T-helper 17 cell (primary cell): ENCODE measurements at places on chromosomes 5 and 9. TPM values are rescaled to one million over a fixed set of nuclear protein-coding genes. Genes with fewer than 3 reads are reported as not detected.

ZDHHC11B gene
- 31.2 TPM for total RNA-seq

SMIM33 gene
- total RNA-seq: 0.32 TPM

TMED9 gene
- total RNA-seq: 63.3 TPM

GTF2H2C gene
- 41.6 TPM for total RNA-seq

SPATA31E1 gene
- total RNA-seq: not detected

ADAMTSL2 gene
- not detected for total RNA-seq

GCNT4 gene
- total RNA-seq: 5.3 TPM

AJM1 gene
- 3.7 TPM for total RNA-seq

DNA sequence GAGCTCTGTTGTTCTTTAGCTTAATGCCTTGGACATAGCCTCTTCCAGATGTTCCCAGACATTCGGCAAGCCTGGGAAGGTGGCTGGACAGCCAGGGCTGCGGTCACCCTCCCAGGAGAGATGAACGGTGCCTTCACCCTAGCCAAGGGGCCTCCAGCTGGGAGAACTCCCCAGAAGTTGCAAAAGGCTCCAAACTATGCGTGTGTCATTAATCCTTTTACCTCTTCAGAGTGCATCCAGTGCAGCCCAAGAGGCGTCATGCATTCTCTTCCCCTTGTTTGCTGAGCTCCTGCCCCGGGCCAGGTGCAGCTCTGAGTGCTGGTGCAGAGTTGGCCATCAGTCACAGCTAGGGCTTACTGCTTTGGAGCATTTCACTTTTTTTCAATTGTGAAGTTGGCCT lies 22.8 kb downstream of the HMCN2 start:
- DNase-seq: no peak

- DNase-seq: no peak
These were observed 141.8 kb downstream of the SLCO4C1 start for GRCh38 chr5:102154291-102154690.

DNA sequence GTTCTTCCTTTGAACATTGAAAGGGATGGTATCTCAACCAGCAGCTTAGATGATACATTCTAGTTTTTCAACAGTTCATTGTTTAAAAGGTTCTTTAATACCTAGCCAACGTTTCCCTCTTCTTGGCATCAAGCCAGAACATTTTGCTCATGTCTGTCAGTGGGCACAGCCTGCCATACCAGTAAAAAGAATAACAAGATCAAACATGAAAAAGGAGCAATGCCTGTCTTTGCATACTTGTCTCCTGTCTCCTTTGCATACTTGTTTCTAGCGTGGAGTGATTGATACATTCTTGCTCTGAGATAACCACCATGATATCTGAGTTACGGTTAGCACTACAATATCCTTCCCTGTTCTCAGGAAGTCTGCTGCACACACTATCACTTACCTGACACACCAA lies 248.6 kb upstream of the DAPK1 start:
- no peak for DNase-seq

GRCh38 chr5:175461370-175461769 lies 17.0 kb upstream of the SFXN1 start:
- DNase-seq: no peak

- DNase-seq: no peak
These were observed 178.5 kb upstream of the MSX2 start for GRCh38 chr5:174545926-174546325.

GRCh38 chr9:121819428-121820231 lies 168.2 kb downstream of the DAB2IP start:
- DNase-seq: no peak

DNA sequence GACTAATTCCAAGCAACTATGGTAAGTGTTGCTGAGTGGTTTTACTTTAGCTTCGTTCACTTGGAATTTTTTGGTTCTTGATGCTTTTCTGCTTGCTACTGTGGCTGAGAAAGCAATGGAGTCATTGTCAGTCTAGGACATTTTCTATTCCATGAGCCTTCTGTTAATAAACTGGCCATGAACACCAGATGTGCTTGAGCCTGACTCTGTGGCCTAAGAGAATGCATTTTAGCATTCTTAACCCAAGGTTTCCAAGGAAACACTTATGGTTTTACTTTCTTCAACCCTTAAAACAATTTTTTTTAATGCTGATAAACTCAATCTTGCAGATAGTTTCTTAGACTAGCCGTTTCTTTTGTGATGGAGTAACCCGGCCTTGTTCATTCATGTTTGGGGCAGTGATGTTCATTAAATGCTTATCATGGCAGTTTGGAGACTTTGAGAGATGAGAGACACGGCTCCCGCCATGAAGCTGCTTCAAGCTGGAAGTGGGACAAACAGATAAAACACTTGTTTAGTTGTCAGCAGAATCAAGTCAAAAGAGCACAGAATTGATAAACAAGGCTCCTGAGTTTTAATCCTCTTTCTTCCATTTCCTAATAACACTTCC lies 42.4 kb downstream of the OSTF1 start:
- DNase-seq: no peak

DNA sequence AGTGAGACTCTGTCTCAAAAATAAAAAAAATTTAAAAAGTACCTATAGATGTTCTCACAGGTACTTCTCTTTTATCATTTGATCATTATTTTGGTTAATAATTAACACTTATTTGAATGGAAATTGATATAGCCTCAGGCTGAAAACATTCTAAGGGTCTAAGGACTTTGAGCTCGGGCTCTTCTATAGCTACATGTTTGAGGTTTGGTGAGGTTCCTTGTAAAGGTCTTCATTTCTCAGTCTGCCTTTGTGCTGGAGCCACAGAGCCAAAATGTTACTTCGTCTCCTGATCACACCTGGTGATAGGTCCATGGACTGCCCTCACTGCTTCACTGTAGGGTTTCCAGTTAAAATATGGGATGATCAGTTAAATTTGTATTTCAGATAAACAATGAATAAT lies 22.6 kb downstream of the ARHGEF37 start:
- DNase-seq: no peak

DNA sequence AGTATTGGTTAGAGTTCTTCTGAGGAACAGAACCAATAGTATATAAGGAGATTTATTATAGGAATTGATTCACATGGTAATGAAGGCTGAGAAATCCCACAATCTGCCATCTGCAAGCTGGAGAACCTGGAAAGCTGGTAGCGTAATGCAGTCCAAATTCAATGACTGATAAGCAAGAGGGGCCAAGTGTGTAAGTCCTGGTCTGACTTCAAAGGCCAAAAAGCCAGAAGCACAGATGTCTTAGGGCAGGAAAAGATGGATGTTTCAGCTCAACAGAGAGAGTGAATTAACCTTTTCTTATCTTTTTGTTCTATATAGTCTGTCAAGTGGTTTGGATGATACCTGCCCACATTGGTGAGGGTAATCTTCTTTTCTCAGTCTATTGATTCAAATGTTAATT lies 146.4 kb downstream of the FGF10 start:
- no peak for DNase-seq

DNA sequence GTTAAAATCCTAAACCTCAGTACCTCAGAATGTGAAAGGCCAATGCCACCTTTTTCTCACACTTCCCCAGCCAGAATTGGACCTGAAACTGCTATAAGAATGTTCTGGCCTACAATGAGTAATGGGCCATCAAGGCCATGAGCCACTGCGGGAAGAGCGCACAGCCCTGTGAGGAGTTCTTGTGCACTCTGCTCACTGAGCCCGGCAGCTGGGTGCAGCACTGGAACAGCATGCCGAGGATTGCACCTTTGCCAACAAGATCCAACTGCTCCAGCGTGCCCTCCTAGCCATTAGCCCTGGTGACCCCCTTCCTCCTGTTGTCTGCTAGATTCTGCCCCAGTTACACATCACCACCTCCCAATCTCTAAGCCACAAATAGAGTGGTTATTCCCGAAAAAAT lies 758.1 kb downstream of the PRELID2 start:
- DNase-seq: no peak

DNA sequence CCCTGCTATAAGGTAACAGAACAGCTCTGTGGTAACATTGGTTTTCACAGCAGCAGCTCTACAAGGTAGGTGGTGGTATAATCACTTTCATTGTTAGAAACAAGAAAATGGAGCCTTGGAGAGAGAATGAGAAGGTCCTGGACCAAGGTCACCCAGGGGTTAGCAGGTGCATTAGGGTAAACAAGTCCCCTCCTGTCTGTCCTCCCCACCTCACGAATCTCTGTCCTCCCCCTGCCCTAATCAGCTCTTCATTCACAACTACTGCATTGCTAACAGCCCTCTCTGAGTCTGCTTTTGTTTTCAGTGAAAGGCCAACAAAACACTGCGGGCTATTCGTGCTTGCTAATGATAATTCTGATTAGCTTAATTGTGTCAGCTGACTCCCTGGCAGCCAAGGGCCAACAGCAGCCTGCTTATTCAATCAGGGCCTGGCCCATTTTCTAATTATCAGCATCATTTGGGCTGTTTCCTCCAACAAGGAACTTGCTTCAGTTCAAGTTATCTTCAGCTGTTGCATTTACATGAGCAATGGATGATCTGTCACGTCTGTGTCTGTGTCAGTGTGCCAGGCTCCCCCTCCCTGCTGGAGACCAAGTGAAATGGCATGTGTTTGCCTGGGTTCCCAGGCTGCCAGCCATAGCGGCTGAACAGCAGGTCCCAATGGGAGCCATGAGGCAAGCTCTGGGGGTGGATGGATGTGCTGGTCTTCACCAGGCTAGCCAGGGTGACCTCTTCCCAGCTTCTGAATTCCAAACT lies 56.7 kb upstream of the EQTN start:
- DNase-seq: no peak

GRCh38 chr5:19536387-19536786 lies 451.6 kb downstream of the CDH18 start:
- DNase-seq: no peak

GRCh38 chr5:134289509-134290113 lies 63.7 kb upstream of the PPP2CA start:
- DNase-seq: peak; percentile 24

- DNase-seq: no peak
These were observed 125.9 kb upstream of the ACTBL2 start for GRCh38 chr5:57608542-57608941.

- no peak for DNase-seq
These were observed 5.1 kb upstream of the TESK1 start for GRCh38 chr9:35599763-35600604.

GRCh38 chr9:2377117-2377516 lies 244.5 kb upstream of the VLDLR start:
- no peak for DNase-seq

- DNase-seq: no peak
These were observed 6.6 kb downstream of the FIBCD1 start for GRCh38 chr9:130932255-130933079.

- no peak for DNase-seq
These were observed 48.8 kb downstream of the SH3GL2 start for GRCh38 chr9:17627641-17628040.

DNA sequence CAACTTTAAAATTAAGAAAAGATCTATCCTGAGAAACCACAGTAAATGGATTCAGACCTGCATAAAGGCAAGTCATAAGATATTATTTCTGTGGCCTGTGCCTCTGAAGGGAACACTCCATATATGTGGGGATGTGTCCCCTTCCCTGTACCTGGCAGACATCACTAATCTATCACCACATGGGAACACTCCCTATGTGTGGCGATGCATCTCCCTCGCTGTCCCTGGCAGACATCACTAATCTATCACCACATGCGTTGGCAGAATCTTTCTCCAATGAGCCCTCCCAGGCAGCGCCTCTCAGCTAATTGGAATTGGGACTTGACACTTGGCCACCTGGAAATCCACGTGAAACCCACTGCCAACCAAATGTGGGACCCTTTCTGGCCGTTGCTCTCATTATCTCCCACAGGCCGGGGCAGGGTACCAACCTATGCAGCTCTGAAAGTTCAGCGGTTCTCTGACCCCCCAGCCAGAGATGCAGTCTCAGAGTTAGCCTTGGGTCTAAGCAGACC lies 25.2 kb upstream of the ASS1 start:
- DNase-seq: no peak
